ENCODE measurements at places on chromosomes 2 and 18.

- no peak for DNase-seq
These were observed 101.6 kb upstream of the ZBTB14 start for GRCh38 chr18:5397102-5397501.

GRCh38 chr2:39995005-39995737, 216.1 kb upstream of the THUMPD2 start:
- no peak for DNase-seq

DNA sequence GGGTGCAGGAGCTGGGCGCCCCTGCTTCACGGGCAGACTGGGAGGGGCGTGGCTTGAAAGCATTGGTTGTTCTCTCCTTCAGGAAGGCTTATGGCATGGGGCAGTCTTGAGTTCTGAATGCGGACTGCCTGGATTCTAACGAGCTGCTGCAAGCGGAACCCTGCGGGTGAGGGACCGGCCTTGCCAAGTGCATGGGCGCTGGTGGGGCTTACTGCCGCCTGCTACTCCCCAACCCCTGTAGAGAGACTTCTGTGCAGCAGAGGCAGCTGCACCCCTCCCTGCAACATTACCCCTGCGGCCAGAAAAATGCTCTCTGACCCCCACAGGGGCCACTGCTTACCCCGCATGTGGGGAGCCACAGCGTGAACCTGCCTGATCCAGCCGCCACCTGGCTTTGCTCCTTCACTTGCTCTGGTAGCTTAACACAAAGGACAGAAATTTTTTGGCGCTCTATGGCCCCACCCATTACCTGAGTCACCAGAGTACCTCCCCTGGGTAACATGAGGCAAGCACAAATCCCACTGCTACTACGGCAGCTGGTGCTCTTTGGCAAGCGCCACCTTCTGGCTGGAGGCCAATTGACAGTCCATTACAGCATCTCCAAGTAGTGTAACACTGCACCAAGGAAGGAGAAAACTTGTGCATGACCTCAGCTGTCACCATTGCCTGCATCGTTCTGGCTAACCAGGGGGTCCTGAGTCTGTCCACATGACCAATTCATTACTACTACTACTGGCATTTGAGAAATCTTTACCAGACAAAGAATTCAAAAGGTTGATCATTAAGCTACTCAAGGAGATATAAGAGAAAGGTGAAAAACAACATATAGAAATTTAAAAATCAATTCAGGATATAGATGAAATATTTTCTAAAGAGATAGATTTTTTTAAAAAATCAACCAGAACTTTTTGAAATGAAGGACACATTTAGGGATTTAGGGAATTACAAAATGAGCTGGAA, 35.4 kb downstream of the MYL12B start:
- no peak for DNase-seq

- DNase-seq = no peak
These were observed 98.1 kb downstream of the ANTXR1 start for GRCh38 chr2:69111076-69111475.

- DNase-seq = no peak
These were observed 273.6 kb upstream of the NRP2 start for GRCh38 chr2:205408696-205409095.

DNA sequence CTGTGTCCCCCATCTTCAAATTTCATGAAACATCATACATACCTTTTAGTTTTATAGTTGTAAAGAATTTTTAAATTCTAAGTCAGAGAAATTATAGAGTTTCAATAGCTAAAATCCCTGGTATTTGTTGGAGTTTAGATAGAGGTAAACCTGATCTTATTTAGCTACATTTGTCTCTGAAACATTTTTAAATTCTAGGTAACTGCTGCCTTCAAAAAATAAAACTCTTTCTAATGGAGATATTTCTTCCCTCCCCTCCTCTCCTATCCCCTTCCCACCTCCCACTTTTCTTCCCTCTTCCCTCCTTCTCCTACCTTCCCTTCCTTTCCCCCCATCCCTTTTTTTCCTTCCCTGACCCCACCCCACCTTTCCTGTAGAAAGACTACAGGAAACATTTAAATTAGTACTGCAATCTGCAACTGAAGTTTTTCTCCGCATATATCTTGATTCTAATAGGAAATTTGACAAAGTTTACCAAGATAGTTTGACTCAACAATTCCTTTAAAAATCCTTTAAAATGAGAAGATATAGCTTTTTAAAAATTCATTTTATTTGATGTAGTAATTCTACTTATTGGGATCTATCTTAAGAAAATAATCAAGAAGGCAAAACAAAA, 4.1 kb downstream of the TACR1 start:
- no peak for DNase-seq

GRCh38 chr2:72931280-72931910, 14.1 kb downstream of the EMX1 start:
- DNase-seq = no peak

GRCh38 chr2:231177156-231178025, 21.0 kb upstream of the ARMC9 start:
- DNase-seq = no peak

DNA sequence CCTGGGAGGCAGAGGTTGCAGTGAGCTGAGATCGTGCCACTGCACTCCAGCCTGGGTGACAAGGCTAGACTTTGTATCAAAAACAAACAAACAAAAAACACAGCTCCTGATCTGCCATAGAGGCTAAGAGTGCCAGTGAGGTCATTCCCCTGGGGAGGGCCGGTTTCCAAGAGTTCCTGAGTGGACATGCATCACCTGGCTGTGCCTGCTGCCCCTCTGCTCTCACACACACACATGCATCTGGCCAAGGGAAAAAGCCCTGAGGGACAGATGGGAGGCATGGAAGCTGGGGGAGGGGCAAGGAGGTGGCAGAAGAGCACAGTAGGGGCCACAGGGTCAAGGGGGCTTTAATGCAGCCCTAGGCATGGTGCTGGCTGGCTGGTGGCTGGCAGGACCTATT, 60.4 kb downstream of the ZBTB7C start:
- DNase-seq = no peak

GRCh38 chr2:217724471-217724870, 278.3 kb downstream of the TNS1 start:
- DNase-seq = no peak

GRCh38 chr2:84276590-84277255, 182.4 kb downstream of the SUCLG1 start:
- DNase-seq = no peak

- DNase-seq = no peak
These were observed 97.9 kb downstream of the ACKR3 start for GRCh38 chr2:236667526-236667925.

DNA sequence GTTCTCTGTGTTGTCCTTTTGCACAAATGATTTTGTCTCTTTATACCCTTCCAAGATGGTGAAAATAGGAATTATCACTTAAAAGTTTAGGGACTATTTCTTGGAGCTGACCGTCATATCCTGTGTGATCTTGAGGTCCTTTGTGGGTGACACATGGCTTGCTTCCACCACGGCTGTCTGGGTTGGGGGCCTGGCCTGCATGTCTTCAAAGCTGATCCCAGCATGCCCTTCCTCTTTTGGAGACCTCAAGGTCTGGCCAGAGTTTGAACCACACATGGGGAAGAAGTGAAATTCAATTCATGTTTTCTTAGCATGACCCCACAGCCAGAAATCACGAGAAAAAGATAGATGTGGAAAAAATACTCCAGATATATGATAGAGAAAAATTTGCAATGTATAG, 14.0 kb downstream of the SFTPB start:
- DNase-seq = no peak

DNA sequence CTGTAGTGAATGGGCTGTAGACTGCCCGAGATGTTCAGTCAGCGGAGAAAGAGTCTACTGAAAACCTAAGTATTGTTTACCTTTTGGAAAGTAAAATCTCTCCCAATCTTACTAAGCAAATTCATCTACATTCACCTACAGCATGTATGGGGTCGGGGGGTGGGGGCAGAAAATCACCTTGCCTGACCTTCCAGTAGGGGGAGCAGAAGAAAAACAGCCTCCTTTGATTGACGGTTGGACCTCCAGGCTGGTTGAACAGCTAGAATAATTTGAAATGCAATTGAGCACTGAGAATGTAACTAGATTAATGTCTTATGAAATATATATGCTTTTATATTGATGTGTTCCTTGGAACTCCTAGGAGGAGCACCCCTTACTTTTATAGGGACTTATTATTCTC, 10.0 kb downstream of the LRATD1 start:
- DNase-seq = no peak

- DNase-seq = peak; percentile 61
These were observed 2.1 kb downstream of the HK2 start for GRCh38 chr2:74835831-74836674.

- DNase-seq = no peak
These were observed 18.2 kb upstream of the PDIA6 start for GRCh38 chr2:10830641-10831399.

DNA sequence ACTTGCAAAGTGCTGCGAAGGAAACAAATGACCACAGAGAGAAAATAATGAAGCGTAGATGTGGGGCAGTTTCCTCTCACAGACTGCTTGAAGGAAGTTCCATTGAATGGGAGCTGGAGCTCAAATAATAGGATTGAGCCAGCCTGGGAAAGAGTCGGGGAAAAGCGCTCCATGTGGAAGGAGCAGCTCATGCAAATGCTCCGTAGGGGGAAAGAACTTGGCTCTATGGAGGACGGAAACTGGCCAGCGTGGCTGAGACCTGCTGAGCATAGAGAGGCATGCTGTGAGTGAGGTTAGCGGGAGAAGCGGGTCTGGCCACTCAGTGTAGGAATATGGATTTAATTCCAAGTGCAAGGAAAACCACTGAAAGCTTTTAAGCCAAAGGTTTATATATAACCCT, 28.6 kb upstream of the VIT start:
- DNase-seq = no peak

DNA sequence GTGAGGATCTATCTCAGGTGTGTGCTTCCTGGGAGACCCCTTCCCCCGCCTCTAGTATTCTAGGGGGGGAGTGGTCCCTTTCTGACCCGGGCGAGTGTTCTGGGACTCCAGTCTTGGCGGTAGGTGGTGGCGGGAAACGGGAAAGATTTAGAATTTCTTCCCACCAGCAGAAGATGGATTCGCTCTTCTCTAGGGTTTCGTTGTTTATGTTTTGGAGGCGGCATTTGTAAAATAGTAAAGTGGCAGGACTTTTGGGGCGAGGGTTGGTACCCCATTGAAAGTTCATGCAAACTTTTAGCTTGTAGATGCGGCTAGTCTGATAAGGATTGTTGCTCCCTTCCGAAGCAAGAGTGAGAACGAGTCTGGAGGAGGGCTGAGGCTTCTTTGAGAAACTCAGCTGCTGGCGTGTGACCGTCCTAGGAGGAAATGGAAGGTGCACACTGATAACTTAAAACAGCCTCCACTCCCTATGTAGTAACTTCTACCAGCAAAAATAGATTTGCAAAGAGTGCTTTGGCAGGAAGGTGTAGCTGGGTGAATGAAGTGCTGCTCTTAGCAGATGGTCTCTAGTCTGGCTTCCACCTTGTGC, 412 bp downstream of the GPD2 start:
- DNase-seq = no peak

GRCh38 chr2:6812857-6813530, 52.7 kb downstream of the CMPK2 start:
- DNase-seq = no peak

DNA sequence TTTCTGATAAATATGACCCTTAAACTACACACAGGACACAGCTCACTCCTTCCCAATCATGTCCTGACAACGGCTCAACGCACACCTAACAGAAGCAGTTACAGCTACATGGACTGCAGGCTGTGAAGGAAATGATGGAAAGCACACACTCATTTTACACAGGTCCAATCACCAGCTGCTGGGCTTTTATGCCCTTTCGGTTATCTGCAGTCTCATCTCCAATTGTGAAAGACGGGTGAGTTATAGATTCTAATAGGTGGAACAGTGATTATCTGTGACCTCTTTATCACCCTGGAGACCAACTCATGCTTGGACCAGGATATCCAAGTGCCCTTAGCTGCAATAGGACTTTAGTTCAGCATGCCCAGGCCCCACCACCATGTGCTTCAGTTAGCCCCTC, 110.4 kb upstream of the CREB1 start:
- no peak for DNase-seq

GRCh38 chr18:41585512-41585911, 369.5 kb upstream of the PIK3C3 start:
- DNase-seq = no peak

DNA sequence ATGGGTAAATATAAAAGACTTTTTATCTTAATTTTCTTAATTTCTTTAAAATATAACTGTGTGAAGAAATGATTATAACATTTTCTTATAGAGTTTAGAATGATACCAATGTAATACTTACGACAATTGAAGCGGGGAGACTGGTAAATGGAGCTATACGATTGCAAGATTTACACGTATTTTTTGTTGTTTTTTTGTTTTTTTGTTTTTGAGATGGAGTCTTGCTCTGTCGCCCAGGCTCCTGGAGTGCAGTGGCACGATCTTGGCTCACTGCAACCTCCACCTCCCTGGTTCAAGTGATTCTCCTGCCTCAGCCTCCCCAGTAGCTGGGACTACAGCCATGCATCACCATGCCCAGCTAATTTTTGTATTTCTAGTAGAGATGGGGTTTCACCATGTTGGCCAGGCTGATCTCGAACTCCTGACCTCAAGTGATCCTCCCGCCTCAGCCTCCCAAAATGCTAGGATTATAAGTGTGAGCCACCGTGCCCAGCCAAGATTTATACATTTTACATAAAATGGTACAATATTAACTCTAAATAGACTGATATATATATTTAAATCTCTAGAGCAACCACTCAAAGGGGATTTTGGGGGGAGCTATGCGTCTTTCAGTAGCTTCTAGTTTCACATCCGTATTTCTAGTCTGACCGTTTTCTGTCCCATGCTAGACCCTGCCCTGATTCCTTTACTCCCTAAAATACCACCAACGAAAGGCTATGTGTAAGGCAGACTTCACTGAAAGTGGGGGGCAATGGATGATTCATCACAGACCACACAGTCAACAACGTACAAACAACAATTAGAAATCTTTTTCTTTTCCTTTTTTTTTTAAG, 28.2 kb upstream of the ATG16L1 start:
- no peak for DNase-seq

GRCh38 chr2:235024931-235025773, 73.3 kb downstream of the SH3BP4 start:
- DNase-seq = no peak

GRCh38 chr2:6224267-6224666, 532.1 kb downstream of the SOX11 start:
- no peak for DNase-seq

DNA sequence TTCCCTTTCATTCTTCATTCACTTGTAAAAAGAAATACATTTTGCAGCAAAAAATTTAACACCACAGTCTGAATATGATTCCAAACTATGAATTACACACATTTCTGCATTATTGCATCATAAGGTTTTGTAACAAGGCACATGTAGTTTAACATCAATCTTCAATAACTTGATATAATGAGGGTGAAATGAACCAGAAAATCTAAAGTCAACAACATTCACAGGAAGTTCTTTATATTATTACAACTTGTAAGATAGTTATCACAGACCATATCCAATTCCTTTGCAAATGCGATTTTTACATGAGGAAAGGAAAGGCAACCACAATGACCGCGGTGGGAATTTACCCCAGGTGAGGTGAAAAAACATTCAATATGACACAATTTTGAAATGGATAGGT, 213.3 kb downstream of the NAPG start:
- DNase-seq = no peak

DNA sequence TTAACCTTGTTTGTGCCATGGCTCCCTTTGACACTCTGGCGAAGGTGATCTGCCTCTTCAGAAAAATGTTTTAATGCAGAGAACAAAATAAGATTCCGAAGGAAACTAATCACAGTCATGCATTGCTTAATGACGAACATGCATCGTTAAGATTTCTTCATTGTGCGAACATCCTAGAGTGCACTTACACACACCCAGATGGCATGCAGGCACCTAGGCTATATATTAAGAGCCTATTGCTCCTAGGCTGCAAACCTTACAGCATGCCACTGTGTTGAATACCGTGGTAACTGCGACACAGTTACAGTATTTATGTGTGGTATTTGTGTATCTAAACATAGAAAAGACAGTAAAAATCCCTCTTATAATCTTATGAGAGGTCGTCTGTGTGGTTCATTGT, 8.3 kb downstream of the ASAP2 start:
- DNase-seq = no peak
